Trophoblast cell (in vitro differentiated cells and primary cell): ENCODE measurements at places on chromosomes 16 and 17.

- DNase-seq: no peak
Observed at GRCh38 chr17:73463821-73464220, 152.0 kb upstream of the CDC42EP4 start.

DNA sequence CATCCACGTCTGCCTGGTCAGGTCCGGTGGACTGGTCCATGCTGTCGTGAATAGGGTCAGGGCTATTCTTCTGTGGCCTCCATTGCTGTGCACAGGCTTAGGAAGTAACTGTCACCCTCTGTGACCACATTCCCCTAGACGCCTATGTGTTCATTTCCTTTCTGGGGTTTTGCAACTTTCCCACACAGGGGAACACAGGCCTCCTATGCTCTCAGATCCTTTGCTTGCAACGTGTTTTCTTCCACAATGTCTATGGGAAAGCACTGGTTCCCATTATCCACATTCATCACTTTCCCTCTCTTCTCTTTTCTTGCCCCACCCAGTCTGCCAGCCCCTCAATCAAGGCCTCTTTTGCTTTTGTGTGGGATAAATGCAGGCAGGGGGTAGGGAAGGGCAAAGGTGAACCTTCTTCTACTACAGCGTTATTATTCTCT lies 43.2 kb upstream of the DNAJA2 start:
- DNase-seq: no peak

GRCh38 chr17:36728030-36728991 lies 126.9 kb downstream of the MRM1 start:
- no peak for DNase-seq

DNA sequence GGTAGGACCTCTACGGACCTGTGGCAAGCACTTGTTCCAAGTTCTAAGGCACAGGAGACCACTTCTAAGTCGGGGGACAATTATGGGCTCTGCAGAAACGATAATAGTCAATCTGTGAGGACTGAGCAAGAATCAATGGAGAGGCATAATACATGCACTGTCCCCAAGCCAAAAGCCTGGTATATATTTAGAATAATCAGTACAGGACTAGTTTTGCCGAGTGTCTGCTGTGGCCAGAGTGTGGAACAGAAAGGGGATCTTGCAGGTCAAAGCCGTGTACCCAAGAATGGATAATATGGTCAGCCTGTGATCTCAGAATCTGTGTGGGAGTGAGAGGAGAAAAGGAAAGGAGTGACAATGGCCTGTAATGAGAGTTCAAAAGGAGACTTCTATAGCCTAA lies 80.2 kb upstream of the GNAO1 start:
- DNase-seq: no peak

GRCh38 chr17:27502526-27503324 lies 46.5 kb downstream of the KSR1 start:
- peak; percentile 71 for DNase-seq

- DNase-seq: peak; percentile 14
Observed at GRCh38 chr17:64736804-64737492, 74.8 kb upstream of the SMURF2 start.

- DNase-seq: no peak
Observed at GRCh38 chr17:12738624-12739023, 50.7 kb upstream of the ARHGAP44 start.

DNA sequence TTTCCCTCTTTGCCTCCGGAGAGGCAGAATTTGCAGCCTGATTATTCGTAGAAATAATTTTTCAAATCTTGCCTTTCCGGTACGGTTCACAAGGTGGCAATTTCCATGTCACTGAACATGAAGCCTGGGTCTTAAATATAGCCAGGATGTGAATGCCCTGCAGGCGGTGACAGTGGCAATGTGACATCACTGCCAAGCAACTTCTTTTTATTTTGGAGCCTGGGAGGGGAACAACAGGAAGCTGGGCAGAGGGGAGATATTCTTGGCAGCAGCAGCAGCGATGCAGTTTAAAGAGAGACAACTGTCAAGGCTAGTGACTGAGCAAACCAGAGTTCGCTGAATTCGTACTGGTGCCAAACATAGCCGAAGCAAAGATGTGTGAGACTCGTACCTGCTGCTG lies 171.1 kb downstream of the SNX29 start:
- no peak for DNase-seq

DNA sequence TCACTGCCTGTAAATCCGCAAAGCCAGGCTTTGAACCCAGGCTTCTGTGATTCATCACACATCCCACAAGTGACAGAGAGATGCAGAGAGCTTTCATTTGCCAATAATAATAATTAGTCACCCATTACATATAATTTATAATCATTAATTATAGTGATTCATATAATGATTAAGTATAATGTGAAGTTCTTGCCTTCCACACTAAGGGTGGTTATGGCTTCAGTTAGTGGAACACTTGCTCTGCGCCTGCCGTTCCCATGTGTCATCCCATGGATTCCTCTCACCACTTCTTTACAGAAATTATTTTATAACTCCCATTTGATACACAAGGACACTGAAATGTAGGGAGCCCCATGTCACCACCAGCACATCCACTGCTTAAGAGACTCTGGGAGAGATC lies 39.8 kb upstream of the XYLT1 start:
- DNase-seq: peak; percentile 39

- peak; percentile 99 for DNase-seq
Observed at GRCh38 chr17:81328978-81329926, 34.1 kb upstream of the SLC38A10 start.

- no peak for DNase-seq
Observed at GRCh38 chr16:54466233-54466632, 179.6 kb upstream of the IRX3 start.

DNA sequence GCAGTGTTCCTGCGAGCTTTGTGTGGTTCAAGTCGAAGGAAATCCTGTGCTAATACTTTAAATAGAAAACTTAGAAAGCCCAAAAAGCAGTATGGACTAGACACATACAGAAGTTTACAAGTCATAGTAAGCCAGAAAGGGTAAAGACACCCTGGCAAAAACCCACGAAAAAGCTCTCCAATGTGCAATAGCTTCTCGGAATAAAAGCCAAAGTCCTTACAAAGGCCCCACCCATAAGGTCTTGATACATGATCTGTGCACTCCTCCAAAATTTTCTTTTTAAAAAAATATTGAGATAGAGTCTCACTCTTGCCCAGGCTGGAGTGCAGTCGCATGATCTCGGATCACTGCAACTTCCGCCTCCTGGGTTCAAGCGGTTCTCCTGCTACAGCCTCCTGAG lies 10.3 kb downstream of the C16orf86 start:
- no peak for DNase-seq

DNA sequence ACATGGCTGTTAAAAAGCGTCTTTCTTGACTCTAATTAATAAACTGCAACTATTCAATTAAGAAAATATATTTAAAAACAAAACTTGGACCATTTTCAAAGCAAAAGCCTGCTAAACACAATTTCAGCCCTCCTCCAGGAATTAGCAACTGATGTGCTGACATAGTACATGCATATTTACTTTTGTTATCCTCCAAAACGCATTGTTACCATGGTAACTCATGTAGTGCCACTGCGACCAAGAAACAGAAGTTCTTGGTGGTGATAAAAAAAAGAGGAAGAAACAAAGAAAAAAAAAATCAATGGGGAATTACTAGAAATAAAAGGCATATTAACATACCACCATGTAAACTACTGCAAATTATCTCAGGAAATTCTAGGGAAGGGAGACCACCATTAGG lies 793.4 kb upstream of the CDH8 start:
- DNase-seq: no peak

DNA sequence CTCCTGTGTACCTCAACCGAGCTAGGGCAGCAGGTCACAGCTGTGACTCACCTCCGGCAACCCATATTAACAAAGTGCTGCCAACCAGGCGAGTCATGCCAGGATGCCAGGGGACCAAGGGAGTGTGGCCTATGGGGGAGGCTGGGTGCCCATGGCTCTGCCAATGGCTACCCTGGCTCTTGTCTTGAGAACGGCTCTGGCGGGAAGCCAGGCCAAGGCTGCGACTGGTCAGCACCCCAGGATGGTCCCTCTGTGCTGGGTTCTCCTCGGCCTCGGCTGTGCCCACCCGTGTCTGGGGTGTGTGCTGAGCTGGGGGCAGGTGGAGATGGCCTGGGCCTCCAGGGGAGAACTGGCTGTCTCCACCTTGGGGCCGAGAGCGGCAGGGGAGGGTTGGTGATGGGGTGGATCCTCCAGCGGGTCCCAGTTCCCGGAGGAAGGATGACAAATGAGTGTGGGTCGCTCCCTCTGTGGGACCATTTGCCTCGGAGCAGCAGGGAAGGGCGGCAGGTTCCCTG lies 75.8 kb downstream of the MRC2 start:
- DNase-seq: no peak

GRCh38 chr17:79338152-79338551 lies 263.5 kb downstream of the ENGASE start:
- DNase-seq: no peak

DNA sequence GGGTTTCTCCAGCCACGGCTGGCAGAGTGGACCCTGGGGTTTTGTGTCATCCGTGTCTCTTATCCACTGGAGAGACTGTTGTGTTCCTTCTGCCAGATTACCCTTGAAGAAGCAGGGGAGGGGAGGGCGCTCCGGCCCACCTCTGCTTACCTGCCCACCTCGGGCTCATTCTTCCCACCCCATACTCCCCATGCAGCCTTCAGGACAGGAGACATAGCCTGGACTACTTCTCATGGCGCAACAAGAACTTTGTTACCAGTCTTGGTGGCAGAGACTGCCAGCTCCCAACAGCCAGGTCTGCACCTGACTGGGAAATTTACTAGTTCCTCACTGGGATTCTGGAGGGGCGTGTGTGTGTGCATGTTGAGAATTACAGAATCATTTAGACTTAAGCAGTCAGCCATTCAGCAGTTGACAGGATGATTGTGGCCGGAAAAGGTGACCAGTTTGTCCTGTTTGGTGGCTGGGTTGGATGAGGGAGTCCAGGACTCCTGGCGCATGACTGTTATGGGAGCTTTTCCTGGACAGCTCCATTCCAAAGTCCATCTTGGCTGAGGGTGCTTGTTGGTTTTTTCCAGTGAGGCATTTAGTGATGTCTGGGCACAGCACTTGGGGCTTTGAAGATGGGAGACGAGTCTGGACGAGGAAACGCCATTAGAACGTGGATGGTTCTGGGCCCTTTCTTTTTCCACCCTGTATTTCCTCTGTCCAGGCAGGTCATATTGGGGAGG lies 8.7 kb downstream of the GSE1 start:
- DNase-seq: peak; percentile 85

DNA sequence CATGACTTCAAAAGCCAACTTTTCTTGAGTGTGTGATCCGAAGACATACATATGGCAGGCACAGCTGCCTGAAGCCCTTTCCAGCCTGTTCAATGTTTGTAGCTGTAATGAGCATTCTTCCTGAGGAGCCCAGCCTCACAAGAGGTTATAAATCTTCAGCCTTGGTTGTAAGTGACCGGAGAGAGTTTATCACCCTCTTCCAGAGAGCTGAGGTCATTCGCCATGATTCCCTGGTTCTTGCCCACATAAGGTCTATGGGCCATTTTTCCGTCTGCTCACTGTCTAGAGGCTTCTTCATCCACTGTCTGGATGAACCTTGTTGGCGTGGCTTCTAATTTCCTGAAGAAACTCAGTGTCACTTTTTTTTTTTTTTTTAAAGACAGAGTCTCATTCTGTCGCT lies 9.7 kb upstream of the CSF3 start:
- no peak for DNase-seq

DNA sequence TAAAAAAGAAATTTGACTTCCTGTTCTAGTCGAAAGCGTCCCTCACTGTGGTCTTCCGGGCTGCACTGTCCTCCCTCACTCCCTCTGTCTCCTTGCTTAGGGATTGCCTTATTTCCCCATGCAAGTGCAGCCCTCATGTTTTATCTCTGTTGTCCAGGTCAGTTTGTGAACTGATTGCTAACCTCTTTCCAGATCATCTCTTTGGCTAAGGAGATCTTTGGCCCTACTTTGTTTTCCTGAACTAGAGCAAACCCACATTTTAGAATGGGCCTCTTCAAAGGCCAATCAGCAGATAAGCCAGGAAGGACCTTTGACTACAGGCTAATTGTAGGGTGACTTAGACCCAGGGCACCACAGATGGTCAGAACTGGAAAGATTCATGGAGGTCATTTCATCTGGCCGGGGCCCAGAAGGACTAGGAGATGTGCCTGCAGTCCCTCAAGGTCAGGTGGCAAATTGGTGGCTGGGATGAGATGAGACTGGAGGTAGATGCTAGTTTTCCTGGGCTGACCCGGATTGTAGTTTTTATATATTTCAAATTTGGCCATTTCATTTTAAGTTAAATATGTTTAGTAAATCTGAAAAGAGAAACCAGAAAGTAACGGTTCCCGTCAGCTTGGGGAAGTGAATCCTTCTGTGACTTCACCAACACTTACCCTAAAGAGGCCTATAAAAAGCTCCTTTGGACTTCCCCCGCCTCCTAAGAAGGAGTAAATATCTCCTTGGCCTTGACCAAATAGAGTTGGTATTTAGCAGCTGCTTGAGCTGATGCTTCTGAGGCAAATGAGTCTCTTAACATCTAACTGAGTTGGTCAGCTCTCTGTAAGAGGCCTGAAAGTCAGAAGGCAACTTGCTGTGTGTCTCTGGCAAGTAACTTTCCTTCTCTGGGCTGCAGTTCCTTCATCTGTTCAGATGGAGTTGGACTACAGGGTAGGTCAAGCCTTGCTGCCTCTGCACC lies 6.2 kb upstream of the SLC25A19 start:
- DNase-seq: no peak

DNA sequence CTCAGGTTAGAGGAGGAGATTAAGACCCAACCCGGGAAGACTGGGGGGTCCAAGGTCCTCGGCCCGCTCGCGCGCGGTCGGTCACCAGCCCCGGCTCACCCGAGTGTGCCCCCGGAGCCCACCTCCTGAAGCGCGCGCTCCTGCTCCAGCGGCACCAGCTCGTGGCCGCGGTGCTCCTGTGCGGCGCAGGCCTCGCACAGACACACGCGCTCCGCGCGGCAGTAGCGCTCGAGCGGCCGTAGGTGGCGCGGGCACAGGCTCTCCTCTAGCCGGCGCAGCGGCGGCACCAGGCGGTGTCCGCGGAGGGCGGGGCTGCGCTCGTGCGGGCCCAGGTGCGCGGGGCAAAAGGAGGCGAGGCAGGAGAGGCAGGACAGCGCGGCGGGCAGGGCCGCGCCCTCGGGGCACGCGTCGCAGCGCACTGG lies 618 bp downstream of the TRIM47 start:
- peak; percentile 76 for DNase-seq

DNA sequence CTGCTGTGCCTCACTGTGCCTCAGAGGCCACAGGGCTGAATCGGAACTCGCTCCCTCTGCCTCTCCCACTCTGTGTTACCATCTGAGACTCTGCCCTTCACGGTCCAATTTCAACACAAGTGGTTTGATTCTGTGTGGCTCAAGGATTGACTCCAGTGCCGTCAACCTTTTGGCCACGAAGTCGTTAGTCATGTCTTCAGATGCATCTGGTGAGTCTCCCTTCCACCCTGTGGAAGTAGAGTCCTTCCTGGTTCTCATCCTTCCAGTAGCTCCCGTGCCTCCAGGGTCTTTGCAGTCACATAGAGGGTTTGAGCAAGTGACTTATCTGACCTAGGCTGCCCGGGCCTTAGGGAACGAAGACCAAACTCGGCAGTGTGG lies 51.2 kb downstream of the PGS1 start:
- DNase-seq: no peak
